ENCODE measurements at places on chromosomes 11 and 22.
A peak's percentile ranks its signal among the peaks of the same experiment; 100 is the strongest.

GRCh38 chr11:128181984-128182383 lies 405.4 kb downstream of the ETS1 start:
- DNase-seq = no peak

DNA sequence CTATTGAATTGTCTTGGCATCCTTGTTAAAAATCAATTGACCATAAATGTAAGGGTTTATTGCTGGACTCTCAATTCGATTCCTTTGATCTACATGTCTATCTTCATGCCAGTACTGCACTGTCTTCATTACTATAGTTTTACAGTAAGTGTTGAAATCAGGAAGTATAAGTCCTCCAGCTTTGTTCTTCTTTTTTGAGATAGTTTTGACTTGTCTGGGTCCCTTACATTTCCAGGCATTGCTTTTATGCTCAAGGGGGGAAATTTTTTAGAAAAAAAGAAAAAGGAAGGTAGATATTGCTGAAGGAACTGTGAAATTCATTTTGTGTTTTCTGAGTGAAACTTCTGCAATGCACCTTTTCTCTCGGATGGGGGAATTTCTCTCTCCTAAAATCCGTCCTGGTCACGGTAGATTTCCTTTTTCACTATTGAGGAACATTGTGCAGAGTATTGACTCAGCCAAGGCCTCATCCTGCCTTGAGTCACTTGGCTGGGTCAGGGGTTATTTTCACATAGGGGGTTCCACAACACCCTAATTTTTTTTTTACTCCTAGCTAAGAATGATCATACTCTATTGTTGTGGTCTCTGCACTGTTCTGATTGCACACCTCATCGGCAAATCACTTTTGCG lies 2.8 kb upstream of the ACER3 start:
- DNase-seq = peak; percentile 91

DNA sequence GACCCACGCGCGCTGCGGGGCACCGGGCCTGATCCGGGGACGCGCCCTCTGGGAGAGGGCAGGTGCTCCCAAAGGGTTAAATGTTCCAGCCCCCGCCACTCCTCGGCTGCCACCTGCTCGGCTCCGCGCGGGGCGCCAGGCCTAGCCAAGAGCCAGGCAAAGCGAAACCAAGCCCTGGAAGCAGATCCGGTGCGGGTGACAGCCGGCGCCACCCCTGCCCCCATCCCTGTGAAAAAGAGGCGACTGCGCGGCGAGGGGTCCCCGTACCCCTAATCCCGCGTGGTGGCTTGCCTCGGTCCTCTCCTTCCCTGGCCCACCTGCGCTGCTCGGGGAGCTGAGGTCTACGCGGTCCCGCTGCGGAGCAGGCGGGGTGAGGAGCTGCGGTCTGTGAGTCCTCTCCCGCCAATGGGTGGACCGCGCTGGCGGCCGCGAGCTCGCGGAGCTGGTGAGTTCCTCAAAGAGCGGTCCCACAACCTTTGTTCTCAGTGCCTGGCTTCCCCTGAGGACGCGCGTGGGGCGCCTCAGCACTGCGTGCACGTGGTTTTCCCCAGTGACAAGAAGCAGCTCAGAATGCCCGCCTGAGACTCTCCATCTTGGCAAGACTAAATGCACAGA lies at the start of gene ME3:
ME3 (minus strand) TSS at position 610 of the 615 bp plus-strand sequence.
- DNase-seq = peak; percentile 71

DNA sequence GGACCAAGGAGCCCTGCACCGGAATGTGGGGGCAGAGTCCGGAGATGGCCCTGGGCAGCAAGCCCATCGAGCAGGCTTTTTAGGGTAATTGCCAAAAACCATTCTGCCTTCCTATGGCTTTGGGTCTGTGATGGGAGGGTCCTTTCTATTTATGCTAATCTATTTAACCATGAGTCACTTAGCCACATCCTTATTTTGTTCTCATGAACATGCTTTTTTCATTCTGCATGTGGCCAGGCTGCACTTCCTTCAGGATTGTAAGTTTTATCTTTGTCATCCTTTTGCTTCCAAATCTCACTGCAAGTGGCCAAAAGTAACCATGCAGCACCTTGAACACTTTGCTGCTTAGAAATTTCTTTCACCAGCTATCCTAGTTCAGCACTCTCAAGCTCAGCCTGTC lies 88.3 kb downstream of the EFCAB6 start:
- DNase-seq = no peak

DNA sequence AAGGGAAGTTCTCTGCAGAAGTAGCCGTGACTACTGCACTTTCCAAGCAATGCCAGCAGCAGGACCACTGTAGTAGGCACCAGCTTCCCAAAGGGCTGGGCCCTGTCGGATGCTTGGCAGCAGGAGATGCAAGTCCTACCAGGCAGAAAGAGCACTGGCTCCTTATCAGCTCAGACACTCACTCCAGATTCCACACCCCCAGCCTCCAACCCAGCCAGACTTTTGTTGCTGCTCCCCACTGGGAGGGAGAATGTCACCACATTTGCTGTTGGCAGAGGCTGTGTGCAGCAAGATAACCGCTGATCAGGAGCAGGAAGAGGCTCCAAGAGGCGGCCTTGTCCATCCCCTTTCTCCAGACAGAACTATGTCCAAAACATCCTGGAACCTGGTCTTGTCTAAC lies 118.7 kb downstream of the C11orf58 start:
- DNase-seq = no peak

DNA sequence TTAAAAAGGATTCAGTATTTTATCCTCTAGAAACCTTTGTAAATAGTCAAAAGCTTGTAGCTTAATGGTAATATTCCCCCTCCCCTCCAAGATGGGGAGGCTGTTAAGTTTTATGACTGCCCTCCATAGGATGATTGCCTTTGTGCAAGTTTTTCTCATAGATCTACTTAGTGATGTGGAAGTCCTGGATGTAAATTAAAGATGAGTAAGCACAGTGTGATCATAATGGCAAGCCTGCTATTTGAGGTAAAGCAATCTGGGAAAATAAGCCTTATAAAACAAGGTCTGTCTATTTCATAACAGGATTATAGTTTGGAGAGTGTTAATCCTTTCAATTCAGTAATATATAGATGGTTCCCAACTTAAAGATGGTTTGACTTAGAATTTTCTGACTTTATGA lies 216.3 kb downstream of the DDX10 start:
- no peak for DNase-seq

- peak; percentile 7 for DNase-seq
Observed at GRCh38 chr22:37267135-37267587, 15.1 kb upstream of the CYTH4 start.

GRCh38 chr22:49953027-49953679 lies 7.4 kb upstream of the PIM3 start:
- no peak for DNase-seq

- peak; percentile 49 for DNase-seq
Observed at GRCh38 chr22:21641417-21641788, 699 bp upstream of the SDF2L1 start.

DNA sequence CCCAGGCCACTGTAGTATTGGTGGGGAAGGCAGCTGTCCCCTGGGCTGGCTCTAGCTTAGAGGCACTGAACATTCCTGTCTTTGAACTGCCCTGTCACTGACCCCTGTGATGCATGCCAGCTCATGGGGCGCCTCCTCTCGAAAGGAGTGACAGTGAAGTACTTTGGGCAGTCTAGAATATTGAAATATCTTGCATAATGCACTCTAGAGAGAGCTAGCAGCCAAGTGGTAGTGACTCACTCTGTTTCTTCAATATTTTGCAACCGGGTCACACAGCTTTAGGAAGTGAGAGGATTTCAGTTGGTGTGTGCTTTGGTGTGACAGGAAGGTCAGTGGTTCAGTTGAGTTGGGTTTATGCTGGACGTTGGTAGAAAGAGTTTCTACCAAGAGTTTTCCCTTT lies 35.5 kb upstream of the ST14 start:
- peak; percentile 99 for DNase-seq

DNA sequence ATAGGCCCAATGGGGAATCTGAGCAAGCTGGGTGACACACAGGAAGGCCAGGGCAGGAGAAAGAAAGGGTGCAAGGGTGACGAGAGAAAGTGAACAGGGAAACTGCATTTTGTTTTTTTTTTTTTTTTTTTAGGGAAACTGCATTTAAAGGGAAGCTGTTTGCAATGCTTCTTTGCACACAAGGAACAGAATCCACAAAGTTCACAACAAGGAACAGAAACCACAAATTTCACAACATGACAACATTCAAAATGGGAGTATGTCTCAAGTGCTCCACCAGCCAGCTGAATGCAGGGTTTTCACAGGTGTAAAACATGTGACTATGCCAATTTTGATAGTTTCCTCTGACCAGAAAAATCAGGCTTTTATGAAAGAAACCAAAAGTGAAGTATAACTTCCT lies 6.8 kb upstream of the PLAAT3 start:
- DNase-seq = peak; percentile 52

DNA sequence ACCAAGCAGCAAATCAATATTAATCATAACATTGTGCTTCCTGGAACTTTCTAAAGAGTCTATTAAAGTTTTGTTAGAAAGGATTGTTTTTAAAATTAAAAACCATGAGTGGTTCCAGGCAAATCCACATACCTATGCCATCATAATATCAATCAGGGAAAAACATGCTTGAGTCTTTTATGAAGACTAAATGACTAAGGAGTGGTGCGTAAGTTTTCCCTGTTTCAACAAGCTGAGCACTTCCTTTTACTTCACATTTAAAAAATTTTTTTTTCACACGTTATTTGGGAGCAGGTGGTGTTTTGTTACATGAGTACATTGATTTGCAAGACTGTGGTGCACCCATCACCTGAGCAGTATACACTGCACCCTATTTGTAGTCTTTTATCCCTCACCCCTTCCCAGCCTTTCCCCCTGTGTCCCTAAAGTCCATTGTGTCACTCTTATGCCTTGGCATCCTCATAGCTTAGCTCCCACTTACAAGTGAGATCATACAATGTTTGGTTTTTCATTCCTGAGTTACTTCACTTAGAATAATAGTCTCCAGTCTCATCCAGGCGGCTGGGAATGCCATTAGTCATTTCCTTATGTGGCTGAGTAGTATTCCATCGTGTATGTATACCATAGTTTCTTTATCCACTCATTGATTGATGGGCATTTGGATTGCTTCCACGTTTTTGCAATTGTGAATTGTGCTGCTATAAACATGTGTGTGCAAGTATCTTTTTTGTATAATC lies 1190.3 kb upstream of the RAG2 start:
- DNase-seq = no peak

DNA sequence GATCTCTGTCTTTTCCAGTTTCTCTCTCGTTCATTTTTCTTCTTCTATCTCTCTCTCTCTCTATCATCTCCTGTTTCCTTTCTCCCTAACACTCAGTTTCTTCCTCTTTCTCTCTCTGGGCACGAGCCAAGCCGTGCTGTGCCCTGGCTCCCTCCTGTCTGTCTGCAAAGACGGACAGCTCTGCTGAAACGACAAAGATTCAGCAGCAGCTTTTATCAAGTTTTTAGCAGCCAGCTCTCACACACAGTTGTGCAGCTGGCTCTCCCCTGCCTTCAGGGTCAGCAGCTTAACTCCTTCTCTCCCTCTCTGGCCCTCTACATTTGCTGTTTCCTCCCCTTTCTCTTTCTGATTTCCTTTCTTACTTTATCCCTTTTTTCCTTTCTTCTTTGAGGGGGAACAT lies 352.0 kb upstream of the MPPED2 start:
- no peak for DNase-seq

GRCh38 chr11:116993599-116993998 lies 104.6 kb downstream of the SIK3 start:
- DNase-seq = no peak

DNA sequence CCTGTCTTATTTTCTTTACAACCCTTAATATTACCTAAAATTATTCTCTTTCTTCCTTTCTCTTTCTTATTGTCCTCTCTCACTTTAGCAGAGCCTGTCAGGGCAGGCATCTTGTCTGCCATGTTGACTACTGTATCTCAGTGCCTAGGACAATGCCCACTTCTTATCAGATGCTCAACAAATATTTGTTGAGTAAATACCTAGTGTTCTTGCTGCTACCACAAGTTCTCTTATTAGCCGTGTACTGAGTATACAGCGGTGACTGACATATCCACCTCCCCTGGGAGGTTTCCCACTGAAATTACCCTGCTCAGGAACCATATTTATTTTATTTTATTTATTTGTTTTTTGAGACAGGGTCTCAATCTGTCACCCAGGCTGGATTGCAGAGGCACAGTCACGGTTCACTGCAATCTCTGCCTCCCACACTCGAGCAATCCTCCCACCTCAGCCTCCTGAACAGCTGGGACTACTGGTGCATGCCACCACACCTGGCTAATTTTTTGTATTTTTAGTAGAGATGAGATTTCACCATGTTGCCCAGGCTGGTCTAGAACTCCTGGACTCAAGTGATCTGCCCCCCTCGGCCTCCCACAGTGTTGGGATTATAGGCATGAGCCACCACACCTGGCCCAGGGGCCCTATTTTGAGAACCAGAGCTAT lies 6.7 kb downstream of the HPX start:
- no peak for DNase-seq

DNA sequence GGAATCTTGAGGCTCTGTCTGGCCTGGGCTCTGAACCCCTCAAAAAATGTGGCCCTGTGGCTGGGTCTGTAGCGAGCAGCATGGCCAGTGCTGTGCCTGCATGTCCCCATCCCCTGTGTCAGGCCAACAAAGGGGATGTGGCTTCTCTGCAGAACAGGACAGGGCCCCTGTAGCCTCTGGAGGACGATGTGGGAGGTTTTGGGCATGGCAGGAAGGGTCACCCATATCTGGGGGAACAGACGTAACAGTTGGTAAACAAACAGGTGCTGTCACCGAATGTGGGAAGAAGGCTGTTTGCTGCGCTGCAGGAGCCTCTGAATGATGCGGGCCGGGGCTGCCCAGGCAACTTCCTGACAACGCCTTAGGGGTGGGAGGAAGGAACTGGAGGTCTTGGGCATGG lies 35.0 kb downstream of the LRP5 start:
- DNase-seq = no peak

DNA sequence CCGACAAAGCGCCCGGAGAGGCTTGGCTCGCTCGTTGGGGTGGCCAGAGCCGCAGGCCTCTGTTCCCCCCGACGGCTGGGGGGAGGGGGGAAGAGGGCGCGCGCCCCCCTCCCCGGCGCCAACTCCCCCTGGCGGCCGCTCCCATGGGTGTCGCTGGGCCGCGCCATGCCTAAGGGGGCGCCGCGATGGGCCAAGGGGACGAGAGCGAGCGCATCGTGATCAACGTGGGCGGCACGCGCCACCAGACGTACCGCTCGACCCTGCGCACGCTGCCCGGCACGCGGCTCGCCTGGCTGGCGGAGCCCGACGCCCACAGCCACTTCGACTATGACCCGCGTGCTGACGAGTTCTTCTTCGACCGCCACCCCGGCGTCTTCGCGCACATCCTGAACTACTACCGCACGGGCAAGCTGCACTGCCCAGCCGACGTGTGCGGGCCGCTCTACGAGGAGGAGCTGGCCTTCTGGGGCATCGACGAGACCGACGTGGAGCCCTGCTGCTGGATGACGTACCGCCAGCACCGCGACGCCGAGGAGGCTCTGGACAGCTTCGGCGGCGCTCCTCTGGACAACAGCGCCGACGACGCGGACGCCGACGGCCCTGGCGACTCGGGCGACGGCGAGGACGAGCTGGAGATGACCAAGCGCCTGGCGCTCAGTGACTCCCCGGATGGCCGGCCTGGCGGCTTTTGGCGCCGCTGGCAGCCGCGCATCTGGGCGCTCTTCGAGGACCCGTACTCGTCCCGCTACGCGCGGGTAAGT lies 1.4 kb downstream of the KCNC1 start:
- no peak for DNase-seq
